Retina (tissue), 1 donor: ENCODE measurements at places on chromosomes 7 and 10.
A peak's percentile ranks its signal among the peaks of the same experiment; 100 is the strongest.

GRCh38 chr7:138521837-138522461 lies 61.9 kb downstream of the TRIM24 start:
- no peak for DNase-seq

GRCh38 chr10:58070956-58071355 lies 196.7 kb downstream of the IPMK start:
- no peak for DNase-seq

DNA sequence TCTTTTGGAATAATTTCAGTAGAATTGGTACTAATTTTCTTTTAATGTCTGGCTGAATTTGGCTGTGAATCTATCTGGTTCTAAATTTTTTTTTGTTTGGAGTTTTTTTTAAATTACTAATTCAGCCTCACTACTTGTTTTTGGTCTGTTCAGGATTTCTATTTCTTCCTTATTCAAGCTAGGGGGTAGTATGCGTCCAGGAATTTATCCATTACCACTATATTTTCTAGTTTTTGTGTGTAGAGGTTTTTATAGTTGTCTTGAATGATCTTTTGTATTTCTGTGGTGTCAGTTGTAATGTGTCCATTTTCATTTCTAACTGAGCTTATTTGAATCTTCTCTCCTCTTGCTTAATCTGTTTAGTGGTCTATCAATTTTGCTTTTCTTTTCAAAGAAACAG lies 48.9 kb upstream of the ICA1 start:
- DNase-seq: no peak

GRCh38 chr7:27300421-27300820 lies 57.8 kb downstream of the EVX1 start:
- no peak for DNase-seq

DNA sequence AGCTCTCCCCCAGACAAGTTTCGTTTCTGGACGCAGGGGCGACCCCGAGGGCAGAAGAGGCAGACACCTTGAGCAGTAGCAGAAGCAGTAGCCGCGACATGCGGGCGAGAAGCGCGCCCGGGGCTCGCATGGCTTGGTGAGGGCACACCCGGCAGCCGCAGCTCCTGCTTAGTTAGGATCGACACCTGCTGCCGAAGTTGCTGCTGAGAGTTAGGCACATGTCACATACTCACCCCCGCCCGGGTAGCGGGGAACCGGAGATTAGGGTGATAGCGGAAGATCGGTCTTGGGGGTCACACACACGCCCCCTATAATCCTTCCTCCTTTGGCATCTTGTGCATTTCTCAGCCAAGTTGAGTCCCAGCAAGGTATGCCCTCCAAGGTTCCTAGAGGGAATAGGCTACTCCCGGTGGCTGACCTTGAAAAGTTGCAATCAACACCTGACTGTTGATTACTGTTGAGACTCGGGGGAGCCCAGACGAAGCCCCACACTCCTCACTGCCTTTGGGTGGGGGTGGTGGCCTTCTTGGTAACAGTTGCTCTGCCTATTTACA lies 668 bp downstream of the GPR37 start:
- no peak for DNase-seq

- DNase-seq: no peak
Observed at GRCh38 chr7:140206616-140207389, 30.0 kb upstream of the KDM7A start.

- DNase-seq: no peak
Observed at GRCh38 chr10:70799124-70799523, 13.9 kb upstream of the TBATA start.

DNA sequence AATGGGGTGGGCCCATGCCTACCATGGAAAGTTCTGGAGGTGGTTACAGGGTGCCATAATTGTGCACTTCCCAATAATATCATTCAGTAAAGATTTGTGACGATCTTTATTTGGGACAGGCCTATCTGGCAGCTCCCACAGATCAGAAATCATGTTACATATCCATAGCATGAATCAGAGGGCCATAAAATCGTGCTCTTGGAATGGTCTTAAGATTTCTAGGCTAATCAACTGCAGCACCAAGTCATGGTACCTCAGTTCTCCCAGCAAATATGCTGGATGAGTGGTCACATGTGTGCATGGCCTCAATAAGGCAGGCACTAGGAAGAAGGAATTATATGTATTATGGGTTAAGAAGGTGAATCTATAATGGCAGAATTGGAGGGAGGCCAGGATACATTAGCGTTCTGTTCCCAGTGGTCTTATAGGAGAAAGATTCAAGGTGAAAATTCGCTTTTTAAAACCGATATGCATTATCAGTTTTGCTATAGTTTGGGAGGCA lies 134.7 kb downstream of the NRP1 start:
- DNase-seq: no peak

GRCh38 chr10:113562704-113563103 lies 9.9 kb downstream of the HABP2 start:
- DNase-seq: no peak

DNA sequence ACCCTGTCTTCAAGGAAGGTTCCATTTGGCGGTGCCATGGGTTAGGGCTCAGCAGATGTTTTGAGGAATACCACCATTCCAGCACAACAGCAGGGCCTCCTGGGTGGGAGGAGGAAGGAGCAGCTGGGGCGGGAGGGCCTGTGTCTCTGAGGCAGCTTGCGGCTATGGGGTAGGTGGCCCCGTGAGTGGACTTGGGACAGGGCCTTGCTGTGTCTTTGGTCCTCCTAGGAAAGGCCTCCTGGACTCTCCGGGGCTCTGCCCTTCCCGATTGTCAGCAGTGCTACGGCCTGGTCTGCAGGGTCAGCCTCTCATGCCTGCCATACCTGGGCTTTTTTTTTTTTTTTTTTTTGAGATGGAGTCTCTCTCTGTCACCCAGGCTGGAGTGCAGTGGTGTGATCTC lies 96.7 kb downstream of the PAXIP1 start:
- DNase-seq: no peak

DNA sequence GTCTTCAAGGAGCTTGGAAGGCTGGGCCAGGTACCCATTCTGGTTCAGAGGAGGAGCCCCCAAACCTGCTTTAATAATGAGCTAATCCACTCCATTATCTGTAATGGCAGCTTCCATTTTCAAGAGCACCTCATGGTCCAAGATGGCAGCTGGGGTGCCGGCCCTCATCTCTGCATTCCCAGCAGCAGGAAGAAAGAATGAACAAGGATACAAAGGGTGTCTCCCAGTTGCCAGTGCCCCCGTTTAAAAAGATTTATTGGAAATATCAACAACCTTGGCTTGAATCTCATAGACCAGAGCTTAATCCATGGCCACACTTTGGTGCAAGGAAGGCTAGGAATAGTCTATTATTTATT lies 8.5 kb downstream of the LAT2 start:
- DNase-seq: no peak

- no peak for DNase-seq
Observed at GRCh38 chr7:123782071-123782798, 33.4 kb upstream of the WASL start.

GRCh38 chr10:122252805-122253204 lies 18.3 kb upstream of the BTBD16 start:
- no peak for DNase-seq

- DNase-seq: no peak
Observed at GRCh38 chr7:25802473-25802872, 349.5 kb upstream of the NFE2L3 start.

DNA sequence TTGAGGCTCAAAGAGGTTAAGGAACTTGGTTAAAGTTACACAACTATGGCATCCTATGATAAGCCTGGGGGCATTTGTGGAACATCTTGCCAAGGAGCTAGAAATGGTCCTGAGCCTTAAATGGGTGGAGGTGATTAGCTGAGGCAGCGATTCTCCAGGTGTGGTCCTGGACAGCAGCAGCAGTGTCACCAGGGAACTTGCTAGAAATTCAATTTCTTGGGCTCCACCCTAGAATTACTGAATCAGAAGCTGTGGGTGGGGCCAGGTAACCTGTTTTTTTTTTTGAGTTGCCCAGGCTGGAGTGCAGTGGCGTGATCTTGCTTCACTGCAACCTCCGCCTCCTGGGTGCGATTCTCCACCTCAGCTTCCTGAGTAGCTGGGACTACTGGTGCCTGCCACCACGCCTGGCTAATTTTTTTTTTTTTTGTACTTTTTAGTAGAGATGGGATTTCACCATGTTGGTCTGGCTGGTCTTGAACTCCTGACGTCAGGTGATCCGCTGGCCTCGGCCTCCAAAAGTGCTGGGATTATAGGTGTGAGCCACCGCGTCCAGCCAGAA lies 13.1 kb downstream of the RPS24 start:
- DNase-seq: no peak

DNA sequence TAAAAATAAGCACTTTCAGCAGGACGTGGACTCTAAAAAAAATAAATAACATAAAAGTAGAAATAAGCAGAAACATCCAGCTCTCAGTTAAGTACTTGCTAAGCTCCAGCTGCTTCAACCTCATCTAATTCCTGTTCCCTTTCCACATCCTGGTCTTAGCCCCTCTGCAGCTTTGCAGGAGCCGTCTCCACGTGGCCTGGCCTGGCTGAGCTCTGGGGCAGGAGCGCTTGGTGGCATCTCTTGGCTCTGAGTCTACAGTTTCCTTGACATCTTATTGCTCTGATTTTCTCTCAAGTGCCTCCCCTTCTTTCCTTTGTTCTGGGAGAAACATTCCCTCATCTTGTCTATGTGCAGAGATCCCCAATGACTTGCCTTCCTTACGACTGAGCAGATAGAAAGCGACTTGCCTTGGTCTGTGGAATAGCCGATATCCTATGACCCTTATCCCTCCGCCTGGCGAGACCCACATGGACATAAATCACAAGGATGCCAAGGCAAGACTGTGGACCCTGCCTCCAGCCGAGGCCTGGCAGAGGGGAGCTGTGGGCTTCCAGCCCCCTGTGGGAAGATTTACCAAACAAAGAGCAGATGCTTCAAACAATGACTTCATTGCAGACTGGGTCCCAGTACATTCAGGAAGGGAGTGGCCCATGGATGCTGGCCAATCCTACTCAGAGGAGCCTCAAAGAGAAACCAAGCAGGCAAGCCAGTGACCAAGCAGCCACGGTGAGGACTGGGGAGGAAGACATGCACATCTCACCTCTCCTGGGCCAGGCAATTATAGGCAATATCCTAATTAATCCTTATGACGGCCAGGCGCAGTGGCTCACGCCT lies 61.9 kb downstream of the SPOCK2 start:
- no peak for DNase-seq

GRCh38 chr7:151806204-151806603 lies 70.7 kb downstream of the PRKAG2 start:
- no peak for DNase-seq

- no peak for DNase-seq
Observed at GRCh38 chr7:37065779-37066271, 341.5 kb upstream of the AOAH start.

GRCh38 chr7:13725591-13725990 lies 263.9 kb downstream of the ETV1 start:
- DNase-seq: no peak

DNA sequence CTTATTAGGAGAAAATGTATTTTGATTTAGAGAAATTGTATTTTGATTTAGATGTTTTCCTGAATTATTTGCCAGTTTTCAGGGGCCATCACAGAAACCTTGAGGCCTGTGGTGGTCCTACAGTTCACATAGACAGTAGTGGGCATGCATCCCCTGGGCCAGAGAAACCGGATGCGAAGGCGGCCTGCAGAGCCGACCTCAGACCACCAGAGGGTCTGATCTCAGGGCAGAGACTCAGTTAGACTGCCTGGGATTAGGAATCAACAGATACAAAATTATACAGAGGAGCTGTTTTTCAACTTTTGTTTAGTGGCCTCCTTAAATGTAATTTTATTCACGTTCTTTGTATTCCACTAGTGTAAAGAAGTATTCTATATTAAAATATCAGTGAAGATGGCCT lies 158.4 kb downstream of the PAXIP1 start:
- no peak for DNase-seq

GRCh38 chr7:147569116-147569913 lies 1021.3 kb upstream of the C7orf33 start:
- no peak for DNase-seq

DNA sequence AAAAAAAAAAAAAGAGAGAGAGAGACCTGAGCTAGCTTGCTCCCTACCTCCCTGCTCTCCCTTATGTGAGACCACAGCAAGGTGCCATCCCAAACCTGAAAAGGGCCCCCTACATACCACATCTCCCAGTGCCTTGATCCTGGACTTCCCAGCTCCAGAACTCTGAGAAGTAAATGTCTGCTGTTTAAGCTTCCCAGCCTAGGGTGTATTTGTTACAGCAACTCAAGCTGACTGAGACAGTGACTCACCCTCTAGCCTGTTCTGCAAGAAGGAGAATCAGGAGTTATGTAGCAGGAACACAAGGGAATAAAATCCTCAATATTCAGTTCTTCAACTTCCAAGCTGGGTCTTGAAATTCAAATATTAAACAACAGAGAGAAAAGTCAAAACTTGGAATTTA lies 52.1 kb upstream of the TMEM72 start:
- no peak for DNase-seq

GRCh38 chr10:9825491-9826018 lies 1192.1 kb upstream of the CELF2 start:
- DNase-seq: no peak

DNA sequence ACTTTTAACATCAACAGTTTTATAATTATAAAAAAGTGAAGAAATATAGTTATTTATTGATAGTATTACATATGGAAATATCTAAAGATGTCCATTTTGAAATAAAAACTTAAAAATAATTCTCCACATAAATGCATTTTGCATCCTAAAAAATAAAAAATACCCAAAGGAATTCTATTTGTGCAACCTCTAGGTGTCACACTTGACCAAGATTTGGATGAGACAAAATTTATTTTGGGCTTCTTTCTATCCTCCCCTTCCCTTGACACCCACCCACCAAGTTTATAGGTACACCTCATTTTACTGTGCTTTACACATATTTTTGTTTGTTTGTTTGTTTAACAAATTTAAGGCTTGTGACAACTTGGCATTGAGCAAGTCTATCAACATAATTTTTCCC lies 3.3 kb upstream of the THSD7A start:
- peak; percentile 3 for DNase-seq

DNA sequence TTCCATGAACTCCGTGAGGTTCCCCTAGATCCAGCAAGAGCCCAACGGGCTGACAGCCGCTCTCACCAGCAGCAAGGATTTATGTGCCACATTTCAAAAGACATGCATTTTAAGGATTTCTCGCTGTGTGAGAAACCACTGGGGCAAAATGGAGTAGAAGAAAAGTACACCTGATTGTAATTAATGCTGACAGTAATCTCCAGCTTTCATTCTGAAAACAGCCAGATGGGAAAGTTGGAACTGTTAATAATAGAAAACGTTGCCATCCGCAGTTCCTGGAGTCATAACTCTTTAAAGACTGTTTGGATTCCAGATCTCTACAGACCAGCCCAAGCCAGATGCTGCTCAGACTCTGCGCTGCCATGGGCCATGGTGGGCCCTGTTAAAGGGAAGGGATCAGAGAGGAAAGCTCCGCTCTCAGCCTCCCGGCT lies 216.9 kb upstream of the GLI3 start:
- peak; percentile 70 for DNase-seq
